Spinal cord (tissue), 10 donors: ENCODE measurements at places on chromosomes 6 and 20.

GRCh38 chr6:142167486-142167885, 20.4 kb downstream of the VTA1 start:
- DNase-seq, result no peak

DNA sequence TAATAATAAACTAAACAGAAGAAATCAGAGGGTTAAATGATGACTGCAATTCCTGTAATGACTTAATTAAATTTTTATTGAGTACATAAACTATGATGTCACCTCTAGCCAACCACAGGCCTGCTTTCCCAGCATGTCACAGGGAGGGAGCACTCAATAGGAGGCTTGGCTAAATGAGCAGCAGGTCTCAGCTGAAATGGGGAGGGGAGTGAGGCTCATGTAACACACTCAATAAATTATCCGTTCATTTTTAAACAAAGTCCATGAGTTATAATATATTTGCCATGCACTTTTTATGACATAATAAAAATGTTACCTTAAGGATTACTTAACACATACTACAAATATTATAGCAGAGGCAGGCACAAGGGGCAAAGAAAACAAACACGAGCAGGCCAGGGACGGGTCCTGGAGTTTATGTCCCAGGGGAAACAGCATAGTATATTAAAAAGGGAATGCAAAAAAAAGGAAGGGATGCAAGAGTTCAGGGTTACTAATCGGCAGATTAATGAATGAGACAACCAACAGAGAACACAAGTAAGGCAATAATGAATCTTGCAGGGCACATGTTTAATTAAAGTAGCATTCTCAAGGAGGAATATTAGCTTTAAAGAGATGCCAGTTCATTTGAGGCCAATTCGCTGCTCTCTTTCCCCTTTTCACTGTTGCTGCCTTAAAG, 27.1 kb upstream of the FAM83C start:
- no peak for DNase-seq

- DNase-seq, result no peak
Observed at GRCh38 chr6:117174835-117175360, 90.5 kb upstream of the VGLL2 start.

DNA sequence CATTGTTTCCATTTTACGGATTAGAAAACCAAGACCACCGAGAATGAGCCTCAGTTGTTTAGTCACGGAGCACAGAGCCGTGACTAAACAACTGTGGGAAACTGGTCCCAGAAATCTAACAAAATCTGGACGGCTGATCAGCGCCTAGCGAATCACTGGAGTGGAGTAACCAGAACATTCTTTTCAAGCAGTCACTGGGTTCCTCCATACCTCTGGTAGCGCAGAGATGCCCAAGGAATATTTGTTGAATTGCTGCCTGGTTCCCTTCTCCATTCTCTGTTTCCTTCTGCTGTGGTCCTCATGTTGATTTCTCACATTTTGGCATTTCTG, 62.0 kb downstream of the GPX5 start:
- DNase-seq, result no peak

DNA sequence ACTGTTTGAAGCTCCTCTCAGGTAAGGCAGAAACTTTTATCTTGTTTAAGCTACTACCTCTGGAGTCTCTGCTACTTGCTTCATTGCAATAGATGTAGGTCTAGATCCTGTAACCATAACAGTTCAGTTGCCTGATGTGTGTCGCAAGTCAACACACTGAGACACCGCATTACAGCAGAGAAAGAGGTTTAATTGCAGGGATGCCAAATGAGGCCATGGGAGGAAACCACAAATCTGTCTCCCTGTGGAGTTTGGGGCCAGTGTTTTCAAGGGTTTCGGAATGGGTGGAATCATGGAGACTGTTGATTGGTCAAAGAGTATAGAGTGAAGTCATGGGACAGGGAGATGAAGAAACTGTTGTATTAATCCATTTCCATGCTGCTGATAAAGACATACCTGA, 57.1 kb upstream of the RBM24 start:
- no peak for DNase-seq

DNA sequence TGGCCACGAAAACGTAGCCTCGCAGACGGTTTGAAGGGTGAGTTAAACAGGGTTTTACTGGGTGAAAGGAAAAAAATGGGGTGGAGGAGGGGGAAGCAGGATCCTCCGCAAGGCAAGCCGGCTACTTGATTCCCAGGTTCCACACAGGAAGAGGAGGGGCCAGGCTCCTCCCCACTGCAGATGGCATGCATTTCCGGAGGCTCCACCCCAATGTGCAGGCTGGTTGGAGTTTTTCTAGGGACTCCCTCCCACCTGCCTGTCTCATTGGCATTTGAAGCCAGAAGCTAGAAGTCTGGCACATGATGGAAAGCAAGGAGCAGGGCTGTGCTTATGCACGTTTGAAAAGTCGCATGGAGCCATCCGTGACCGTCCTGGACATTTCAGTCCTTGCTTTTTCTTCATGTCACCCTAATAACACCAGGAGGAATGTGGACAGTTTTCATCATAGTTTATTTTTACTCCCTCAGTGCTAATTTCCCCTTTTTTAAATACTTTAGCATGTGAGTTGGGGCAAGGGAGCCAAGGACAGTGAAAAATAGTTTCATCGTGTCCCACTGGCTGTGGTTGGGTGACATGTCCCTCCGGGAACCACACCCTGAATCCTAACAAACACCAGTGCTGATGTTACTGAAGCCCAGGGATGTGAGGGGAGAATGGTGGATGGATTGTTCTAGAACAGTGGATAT, 100.1 kb upstream of the INSM1 start:
- no peak for DNase-seq

- no peak for DNase-seq
Observed at GRCh38 chr6:143293523-143293922, 157.0 kb downstream of the ADAT2 start.

GRCh38 chr20:46101957-46102356, 12.2 kb upstream of the NCOA5 start:
- no peak for DNase-seq

GRCh38 chr20:44805979-44806620, 4.2 kb downstream of the RIMS4 start:
- DNase-seq, result peak; percentile 78

GRCh38 chr6:44064089-44064947, 62.9 kb downstream of the MRPL14 start:
- DNase-seq, result no peak

DNA sequence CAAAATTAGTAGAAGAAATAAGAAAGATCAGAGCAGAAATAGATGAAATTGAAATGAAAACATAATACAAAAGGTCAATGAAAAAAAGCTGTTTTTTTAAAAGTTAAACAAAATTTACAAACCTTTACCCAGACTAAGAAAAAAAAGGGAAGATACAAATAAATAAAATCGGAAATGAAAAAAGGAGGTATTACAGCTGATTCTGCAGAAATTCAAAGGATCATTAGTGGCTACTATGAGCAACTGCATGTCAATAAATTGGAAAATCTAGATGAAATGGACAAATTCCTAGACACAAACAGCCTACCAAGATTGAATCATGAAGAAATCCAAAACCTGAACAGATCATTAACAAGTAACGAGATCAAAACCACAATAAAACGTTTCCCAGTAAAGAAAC, 59.2 kb downstream of the ZFP64 start:
- DNase-seq, result no peak

GRCh38 chr6:16819752-16820151, 58.5 kb upstream of the ATXN1 start:
- no peak for DNase-seq

- DNase-seq, result no peak
Observed at GRCh38 chr20:45368221-45368980, 5.4 kb downstream of the SYS1 start.

- DNase-seq, result no peak
Observed at GRCh38 chr6:98033617-98034016, 750.6 kb upstream of the MMS22L start.

- no peak for DNase-seq
Observed at GRCh38 chr6:116389357-116389756, 18.6 kb downstream of the DSE start.
